ENCODE measurements at places on chromosomes 3 and 15. TPM values are rescaled to one million over a fixed set of nuclear protein-coding genes. Genes with fewer than 3 reads are reported as not detected.

SRGAP3 gene
- total RNA-seq: 10.9 TPM

SFMBT1 gene
- total RNA-seq: 17.6 TPM

CTXND1 gene
- 1.0 TPM for total RNA-seq

NME9 gene
- total RNA-seq: not detected

SH2D7 gene
- total RNA-seq: not detected

FAM43A gene
- 5.2 TPM for total RNA-seq

GPR62 gene
- not detected for total RNA-seq

MORC1 gene
- total RNA-seq: not detected

GPR176 gene
- total RNA-seq: not detected

FEM1B gene
- 19.7 TPM for total RNA-seq

HAUS2 gene
- total RNA-seq: 24.7 TPM

CP gene
- total RNA-seq: 5.7 TPM

CALML4 gene
- 12.7 TPM for total RNA-seq

- no peak for DNase-seq
Measured at GRCh38 chr3:88408097-88408496, 258.3 kb downstream of the C3orf38 start.

- no peak for DNase-seq
Measured at GRCh38 chr3:62611541-62612240, 238.3 kb upstream of the FEZF2 start.

DNA sequence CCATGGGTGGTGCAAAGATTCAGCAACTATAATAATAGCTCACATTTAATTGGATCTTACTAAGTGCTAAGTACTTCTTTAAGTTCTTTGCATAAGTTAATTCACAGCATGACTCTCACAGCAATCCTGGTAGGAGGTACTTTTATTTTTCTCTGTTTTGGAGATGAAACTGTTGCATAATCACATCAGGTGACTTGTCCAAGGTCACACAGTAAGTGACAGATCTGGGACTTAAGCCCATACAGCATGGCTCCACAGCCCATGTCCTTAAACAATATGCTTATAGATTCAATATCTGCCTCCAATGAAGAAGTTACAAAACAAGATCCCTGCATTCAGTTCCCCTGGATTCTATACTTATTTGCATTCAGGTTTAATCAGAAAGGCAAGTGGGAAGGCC, 171.8 kb downstream of the CNTN3 start:
- DNase-seq: peak; percentile 5

GRCh38 chr15:57580866-57581265, 10.8 kb upstream of the MYZAP start:
- DNase-seq: peak; percentile 65

DNA sequence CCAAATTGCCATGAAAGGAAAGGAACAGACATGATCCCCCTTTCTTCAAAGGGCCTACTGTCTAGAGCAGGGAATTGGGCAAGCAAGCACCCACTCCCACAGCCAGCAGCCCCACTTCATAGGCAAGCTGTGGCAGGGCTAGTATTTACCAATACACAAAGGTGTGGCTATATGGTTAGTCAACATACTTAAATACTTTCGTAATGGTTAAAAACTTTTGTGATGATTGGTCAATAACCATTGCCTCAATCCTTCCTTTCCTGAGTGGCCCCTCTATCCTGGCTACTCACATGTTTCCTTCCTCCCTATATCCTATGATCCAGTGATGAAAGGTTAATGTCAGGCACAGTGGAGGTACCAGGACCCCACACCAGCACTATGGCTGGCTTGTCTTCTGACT, 30.1 kb upstream of the ARL8B start:
- no peak for DNase-seq

DNA sequence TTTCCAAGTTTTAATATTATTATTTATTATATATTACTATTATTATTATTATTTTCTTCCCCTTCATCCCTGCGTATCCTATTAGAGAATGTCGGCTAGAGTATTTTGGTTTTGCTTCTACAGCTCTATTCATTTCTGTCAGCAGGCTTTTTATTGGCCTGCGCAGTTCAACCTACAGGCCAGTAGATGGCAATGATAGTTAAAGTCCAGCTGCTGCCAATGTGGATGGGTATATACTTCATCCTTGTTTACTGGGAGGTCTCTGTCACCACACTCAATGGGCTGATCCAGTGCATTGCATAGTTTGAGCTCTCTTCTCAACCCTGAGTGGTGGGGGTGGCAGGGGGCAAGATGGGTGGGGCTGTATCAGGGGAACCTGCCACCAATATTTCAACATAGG, 799.8 kb downstream of the NSUN3 start:
- DNase-seq: no peak

- DNase-seq: no peak
Measured at GRCh38 chr15:77874063-77874462, 203.4 kb downstream of the TBC1D2B start.

DNA sequence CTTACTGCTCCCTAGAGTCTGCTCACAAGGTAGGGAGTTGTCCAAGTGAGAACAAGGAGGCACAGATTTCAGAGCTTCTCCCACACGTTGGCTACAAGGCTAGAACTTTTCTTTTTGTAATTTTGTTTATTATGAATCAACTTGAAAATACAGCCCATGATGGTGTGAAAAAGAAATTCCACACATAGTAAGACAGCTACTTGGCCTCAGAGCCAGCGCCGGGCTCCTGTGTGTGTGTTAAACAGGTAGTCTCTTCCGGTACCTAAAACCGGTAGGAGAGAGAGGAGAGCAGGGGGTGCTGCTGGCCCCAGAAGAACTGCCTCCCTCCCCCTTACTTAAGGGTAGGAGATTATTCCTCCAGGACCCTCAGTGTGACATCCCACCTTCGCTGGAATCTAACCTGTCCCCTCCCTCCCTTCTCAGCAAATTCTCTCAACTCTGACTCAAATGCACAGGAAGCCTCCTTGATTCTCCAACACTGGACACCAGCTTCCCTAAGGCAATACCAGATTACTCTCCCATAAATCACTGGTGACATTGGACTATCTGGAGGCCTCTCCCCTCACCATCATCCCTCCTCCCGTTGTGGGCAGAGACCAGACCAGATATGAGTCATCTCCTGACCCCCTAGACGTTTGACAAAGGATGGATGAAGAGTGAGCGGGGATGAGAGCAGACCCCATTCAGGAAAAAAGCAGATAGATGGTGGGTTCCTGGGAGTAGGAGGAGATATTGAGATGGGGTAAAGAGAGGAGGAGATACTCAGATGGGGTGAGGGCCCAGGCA, 4.5 kb upstream of the IP6K1 start:
- no peak for DNase-seq

GRCh38 chr3:197151580-197151979, 122.0 kb upstream of the MELTF start:
- DNase-seq: peak; percentile 59

DNA sequence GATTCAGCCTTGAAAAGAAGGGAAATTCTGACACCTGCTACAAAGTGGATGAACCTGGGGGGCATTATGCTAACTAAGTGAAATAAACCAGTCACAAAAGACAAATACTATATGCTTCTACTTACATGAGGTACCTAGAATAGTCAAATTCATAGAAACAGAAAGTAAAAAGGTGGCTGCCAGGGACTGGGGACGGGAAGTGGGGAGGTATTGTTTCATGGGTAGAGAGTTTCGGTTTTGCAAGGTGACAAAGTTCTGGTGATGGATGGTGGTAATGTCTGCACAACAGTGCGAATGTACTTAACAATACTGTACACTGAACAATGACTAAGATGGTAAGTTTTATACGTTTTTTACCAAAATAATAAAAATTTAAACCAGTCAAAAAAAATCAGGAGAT, 4.8 kb downstream of the IDH2 start:
- DNase-seq: no peak

GRCh38 chr3:8201886-8202285, 299.7 kb upstream of the LMCD1 start:
- peak; percentile 3 for DNase-seq

DNA sequence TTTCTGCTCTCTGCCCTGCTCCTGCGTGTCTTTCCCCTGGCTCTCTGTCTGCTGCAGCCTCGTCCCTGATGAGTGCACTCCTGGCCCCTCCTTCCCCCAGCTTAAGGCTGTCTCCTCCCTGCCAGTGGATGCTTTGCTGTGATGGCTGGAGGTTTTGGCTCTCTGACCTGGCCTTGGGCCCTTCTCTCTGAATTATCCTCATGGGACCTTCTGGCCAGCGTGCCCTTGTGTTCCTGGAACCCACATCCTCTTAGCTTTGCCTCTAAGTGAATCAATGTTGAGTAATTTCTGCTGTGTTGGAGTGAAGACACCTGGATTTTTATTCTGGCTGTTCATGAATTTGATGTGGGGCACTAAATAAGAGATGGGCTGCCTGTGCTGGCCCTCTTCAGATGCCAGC, 9.8 kb upstream of the TNFAIP8L3 start:
- DNase-seq: peak; percentile 35

GRCh38 chr15:40389824-40390595, 7.5 kb downstream of the KNSTRN start:
- no peak for DNase-seq

- peak; percentile 82 for DNase-seq
Measured at GRCh38 chr3:183766745-183767606, 58.4 kb downstream of the MAP6D1 start.

- DNase-seq: no peak
Measured at GRCh38 chr3:197592361-197593045, 36.7 kb upstream of the BDH1 start.

DNA sequence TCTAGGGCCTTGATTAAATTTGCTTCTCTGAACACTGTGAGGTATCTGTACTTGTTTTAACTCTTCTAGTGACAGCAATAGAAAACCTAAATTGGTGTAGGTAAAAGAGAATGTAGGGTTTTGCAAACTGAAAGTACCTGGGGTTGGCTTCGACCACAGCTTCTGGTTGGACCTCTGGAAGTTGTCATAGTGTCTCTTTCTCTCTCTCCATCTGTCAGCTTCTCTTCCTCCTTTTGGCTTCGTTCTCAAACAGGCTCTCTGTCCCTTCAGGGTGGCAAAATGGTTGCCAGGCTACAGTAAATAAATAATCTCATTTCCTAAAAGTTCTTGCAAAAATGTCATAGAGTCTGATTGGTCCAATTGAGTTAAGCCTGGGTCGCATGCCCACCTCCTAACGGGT, 149.3 kb upstream of the CTDSPL start:
- no peak for DNase-seq

DNA sequence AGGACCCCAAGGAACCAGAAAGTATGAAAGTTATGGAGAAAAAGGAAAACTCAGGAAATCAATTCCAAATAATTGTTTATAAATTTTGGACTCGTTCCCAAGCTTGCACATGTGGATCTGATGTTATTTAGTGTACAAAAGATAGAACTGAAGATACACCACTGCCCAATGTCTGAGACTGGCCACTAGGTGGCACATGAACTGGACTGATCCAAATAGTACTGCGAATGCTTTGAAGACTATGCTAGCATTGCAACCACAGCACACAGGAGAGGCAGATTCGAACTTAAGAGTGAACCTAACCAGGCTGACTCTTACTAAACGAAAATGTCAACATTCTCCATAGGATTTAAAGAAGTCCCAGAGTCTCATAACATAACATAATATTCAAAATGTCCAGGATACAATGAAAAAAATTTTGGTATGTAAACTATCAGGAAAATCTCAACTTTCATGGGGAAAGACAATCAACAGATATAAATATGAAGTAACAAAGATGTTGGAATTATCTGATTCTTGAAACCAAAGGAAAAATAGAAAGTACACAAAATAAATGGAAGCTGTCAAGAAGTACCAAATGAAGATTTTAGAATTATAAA, 596.7 kb downstream of the FGF12 start:
- peak; percentile 56 for DNase-seq

- peak; percentile 36 for DNase-seq
Measured at GRCh38 chr3:38805765-38806386, 10.1 kb downstream of the SCN10A start.

Measured in body of pancreas (tissue), 4 donors.